A549 treated with DMSO at 1 μM for 4 hours (cell line): ENCODE measurements at places on chromosomes 13 and 19. TPM values are rescaled to one million over a fixed set of nuclear protein-coding genes. Genes with fewer than 3 reads are reported as not detected.

The ZNF548 gene
- 4.0 to 4.7 TPM (median 4.4 TPM) in 5 replicates for total RNA-seq

The SOX1 gene
- not detected in 5 replicates for total RNA-seq

The ZSCAN4 gene
- not detected in 5 replicates for total RNA-seq

The FCAR gene
- total RNA-seq: not detected in 5 replicates

The EFNB2 gene
- 1.9 to 2.4 TPM (median 2.2 TPM) in 5 replicates for total RNA-seq

The PEAK3 gene
- not detected in 5 replicates for total RNA-seq

The CLIP3 gene
- total RNA-seq: 0.49 to 1.2 TPM (median 0.69 TPM) in 5 replicates

The LCP1 gene
- 0.14 to 0.26 TPM (median 0.21 TPM) in 5 replicates for total RNA-seq

The CGB5 gene
- total RNA-seq: 1.0 to 1.6 TPM (median 1.4 TPM) in 5 replicates

The ZNF20 gene
- total RNA-seq: 0.11 to 0.35 TPM in 2 of 5 replicates, not detected in the others

The AP3D1 gene
- total RNA-seq: 65.8 to 82.7 TPM (median 78.4 TPM) in 5 replicates

The PEX11G gene
- total RNA-seq: 1.7 to 2.3 TPM (median 1.9 TPM) in 5 replicates

The CLEC17A gene
- total RNA-seq: not detected in 5 replicates

The OR4F17 gene
- total RNA-seq: not detected in 5 replicates

The NCR1 gene
- not detected in 5 replicates for total RNA-seq

The LILRA1 gene
- total RNA-seq: not detected in 5 replicates
